GM23248 (cell line): ENCODE measurements at places on chromosomes 6 and 20.
A peak's percentile ranks its signal among the peaks of the same experiment; 100 is the strongest.

GRCh38 chr20:40493071-40493470 lies 196.0 kb downstream of the MAFB start:
- H3K4me3 ChIP-seq = no peak overlapping the region
- no peaks in the 10 kb centered on the region for H3K27me3 ChIP-seq
- no peak overlapping the region for H3K27ac ChIP-seq
- H3K4me1 ChIP-seq = peaks cover 34% of the 10 kb centered on the region

- H3K4me1 ChIP-seq = 0 out of 2 replicates have a peak, but pooled peaks cover 8% of the 10 kb centered on the region
- H3K27ac ChIP-seq = no peak overlapping the region
- no peak for DNase-seq
These were observed 382.4 kb upstream of the MMS22L start for GRCh38 chr6:97665446-97665845.

DNA sequence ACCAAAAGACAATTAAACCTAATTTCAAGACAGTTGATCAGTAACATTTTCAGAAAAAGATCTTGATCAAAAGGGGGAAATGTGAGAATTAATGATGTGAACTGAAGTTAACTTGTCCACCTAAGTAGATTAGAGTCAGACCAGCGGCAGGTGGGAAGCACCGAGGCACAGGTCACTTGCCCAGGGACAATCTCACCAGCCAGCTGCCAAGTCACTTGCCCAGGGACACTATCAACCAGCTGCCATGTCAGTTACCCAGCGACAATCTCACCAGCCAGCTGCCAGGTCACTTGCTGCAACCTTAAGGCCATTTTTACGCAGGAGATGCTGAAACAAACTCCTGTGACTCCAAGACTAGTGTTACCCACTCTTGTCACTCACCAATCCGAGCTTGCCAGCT lies 187.6 kb upstream of the THBS2 start:
- no peak overlapping the region for H3K4me3 ChIP-seq
- H3K27me3 ChIP-seq = no peaks in the 10 kb centered on the region
- H3K36me3 ChIP-seq = no peaks in the 10 kb centered on the region
- peaks cover 6% of the 10 kb centered on the region; the same call in 1 of the 2 replicates for H3K4me1 ChIP-seq

DNA sequence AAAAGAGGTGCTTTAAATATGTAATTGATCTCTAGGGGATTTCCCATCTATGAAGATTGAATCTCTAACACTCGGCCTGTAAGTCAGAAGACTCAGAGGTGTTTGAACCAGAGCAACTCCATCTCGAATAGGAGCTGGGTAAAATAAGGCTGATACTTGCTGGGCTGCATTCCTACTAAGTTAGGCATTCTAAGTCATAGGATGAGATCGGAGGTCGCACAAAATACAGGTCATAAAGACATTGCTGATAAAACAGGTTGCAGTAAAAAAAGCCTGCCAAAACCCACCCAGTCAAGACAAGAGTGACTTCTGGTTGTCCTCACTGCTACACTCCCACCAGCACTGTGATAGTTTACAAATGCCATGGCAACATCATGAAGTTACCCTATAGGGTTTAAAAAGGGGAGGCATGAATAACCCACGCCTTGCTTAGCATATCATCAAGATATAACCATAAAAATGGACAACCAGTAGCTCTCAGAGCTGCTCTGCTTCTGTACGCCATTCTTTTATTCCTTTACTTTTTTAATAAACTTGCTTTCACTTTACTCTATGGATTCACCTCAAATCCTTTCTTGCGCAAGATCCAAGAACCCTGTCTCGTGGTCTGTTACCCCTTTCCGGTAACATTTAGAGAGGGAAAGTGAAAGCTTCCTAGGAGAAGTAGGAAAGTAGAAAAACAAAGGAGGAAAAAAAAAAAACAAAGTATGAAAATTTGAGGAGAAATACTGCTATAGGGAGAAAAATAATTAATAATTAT lies 129.7 kb upstream of the PHACTR1 start:
- DNase-seq = no peak
- H3K4me1 ChIP-seq = peaks cover 9% of the 10 kb centered on the region
- no peak overlapping the region for H3K27ac ChIP-seq

GRCh38 chr6:9511157-9511556 lies 903.7 kb downstream of the TFAP2A start:
- peaks cover 9% of the 10 kb centered on the region for H3K4me1 ChIP-seq
- no peaks in the 10 kb centered on the region for H3K36me3 ChIP-seq
- DNase-seq = no peak
- H3K27me3 ChIP-seq = no peaks in the 10 kb centered on the region
- no peak overlapping the region for H3K4me3 ChIP-seq
- no peak overlapping the region for H3K27ac ChIP-seq

DNA sequence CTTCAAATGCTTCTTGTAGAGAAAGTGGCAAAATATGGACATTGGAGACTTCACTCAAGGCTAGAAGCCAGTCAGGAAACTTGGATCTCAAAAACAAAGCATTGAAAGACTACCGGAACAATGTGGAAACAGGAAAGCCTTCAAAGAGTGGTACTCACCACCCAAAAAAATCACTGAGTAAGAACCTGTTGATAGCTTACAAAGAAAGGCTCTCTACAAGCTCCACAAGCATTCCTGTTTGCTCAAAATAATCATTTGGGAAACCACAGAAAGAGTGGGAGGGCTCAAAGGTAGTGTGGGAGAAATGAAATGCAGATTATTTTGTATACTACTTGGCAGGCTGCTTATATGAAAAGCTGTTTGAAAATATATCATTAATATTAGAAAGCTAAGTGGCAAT lies 9.5 kb upstream of the DST start:
- peak overlapping the region; percentile 74 for H3K27ac ChIP-seq
- peak; percentile 60 for DNase-seq
- H3K4me3 ChIP-seq = peak overlapping the region; percentile 19
- H3K36me3 ChIP-seq = peaks cover 29% of the 10 kb centered on the region
- peaks cover 67% of the 10 kb centered on the region for H3K4me1 ChIP-seq
